ENCODE measurements at places on chromosomes 13 and 19.

DNA sequence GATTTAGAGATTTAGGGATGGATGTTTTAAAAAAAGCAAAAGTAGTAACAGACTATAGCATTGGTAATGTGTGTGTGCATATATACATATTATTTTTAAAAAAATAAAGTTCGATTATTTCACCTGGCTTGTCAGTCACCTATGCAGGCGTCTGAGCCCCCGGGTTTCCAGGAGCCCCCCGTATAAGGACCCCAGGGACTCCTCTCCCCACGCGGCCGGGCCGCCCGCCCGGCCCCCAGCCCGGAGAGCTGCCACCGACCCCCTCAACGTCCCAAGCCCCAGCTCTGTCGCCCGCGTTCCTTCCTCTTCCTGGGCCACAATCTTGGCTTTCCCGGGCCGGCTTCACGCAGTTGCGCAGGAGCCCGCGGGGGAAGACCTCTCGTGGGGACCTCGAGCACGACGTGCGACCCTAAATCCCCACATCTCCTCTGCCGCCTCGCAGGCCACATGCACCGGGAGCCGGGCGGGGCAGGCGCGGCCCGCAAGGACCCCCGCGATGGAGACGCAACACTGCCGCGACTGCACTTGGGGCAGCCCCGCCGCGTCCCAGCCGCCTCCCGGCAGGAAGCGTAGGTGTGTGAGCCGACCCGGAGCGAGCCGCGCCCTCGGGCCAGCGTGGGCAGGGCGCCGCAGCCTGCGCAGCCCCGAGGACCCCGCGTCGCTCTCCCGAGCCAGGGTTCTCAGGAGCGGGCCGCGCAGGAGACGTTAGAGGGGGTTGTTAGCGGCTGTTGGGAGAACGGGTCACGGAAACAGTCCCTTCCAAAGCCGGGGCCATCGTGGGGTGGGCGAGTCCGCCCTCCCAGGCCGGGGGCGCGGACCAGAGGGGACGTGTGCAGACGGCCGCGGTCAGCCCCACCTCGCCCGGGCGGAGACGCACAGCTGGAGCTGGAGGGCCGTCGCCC lies 840 bp upstream of the CCNA1 start:
- DNase-seq, result peak; percentile 28

GRCh38 chr13:46535825-46536224 lies 17.1 kb upstream of the LRCH1 start:
- no peak for DNase-seq

- no peak for DNase-seq
Measured at GRCh38 chr13:29887686-29888085, 37.3 kb upstream of the UBL3 start.

GRCh38 chr19:33393286-33394005 lies 19.9 kb downstream of the CEBPG start:
- DNase-seq, result no peak

- DNase-seq, result no peak
Measured at GRCh38 chr13:85853161-85853894, 54.1 kb upstream of the SLITRK6 start.

DNA sequence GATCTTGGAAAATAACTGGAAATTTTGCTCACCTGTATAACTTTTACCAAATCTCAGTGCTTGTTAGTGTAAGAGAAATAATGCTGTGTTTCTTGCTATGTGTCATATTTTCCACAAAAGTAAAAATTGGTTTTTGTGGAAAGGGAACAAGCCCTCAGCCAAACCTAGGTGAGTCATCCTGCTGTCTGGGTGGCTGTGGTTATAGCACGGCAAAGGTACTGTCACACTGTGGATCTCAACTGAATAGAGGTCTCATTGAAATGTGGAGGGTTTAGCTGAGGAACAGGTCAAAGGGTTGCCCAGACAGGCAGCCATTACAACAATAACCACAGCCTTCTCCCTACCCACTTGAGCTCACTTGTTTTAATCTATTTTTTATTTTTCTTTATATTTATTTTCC lies 338.8 kb upstream of the DACH1 start:
- DNase-seq, result no peak

DNA sequence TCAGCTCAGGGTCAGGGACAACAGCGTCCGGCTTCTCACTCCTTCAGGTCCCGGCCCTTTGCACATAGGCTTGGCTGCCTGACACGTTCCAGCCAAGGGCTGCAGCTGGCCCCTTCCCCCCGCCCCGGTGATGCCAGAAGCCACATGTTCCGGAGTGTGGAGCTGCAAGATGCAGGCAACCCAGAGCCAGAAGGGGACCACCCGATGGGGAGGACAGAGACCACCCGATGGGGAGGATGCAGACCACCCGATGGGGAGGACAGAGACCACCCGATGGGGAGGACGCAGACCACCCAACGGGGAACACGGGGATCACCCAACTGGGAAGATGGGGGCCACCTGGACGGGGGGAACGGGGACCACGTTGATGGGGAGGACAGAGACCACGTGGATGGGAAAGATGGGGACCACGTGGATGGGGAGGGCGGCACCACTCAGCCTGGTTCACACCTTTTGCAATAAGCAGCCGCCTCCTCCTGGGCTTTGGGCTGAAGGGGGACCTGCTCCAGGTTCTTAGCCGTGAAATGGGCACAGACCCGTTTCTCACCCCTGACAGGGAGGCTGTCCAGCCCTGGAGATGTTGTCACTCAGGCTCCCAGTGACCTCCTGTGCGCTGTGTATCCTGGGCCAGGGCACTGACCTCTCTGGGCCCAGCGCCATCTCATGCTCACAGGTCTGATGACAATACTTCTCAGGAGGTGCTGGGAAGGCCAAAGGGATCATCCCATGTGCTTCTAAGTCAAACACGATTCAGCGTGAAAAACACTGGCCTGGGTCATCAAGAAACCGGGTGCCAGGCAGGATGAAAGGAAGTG lies 34.5 kb downstream of the C13orf46 start:
- DNase-seq, result no peak

GRCh38 chr13:50078895-50079654 lies 63.8 kb downstream of the KCNRG start:
- no peak for DNase-seq

GRCh38 chr13:31204592-31204991 lies 4.8 kb downstream of the B3GLCT start:
- DNase-seq, result peak; percentile 25

DNA sequence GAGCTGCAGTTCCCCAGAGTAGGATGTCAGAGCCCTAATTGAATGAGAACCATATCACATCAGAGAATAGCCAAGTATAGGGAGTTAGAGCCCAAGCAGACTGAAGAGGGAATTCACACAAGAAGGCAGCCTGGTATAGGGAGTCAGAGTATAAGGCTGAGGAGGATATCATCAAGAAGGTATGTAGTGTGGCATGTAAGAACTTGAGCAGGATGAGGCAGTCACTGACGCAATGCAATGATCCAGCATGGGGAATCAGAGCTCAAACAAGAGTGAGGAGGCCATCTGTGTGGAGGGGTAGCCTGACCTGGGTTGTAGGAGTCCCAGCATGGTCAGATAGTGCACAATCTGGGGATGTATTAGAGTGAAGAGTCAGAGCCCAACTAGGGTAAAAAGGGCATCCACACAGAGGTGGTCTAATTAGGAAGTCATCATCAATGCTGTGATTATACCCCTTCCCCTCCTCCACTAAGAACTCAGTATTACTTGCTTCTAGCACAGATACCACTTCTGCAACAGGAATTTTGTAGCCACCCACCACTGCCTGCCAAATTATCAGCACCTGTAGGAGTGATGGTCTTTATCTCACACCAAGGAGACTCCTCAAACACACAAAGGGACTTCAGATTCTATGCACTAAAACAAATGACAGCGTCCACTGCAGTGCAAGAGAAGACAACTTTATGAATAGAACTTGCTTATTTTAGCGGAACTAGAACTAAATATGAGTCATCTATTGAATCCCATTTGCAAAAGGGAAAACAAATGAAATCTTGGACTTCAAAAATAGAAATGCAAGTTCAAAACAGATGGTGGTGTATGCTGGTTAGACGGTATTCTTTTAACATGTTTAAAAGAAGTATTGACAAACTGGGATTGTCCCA lies 107.2 kb downstream of the FNDC3A start:
- DNase-seq, result no peak

GRCh38 chr19:55275851-55276719 lies 3.8 kb downstream of the HSPBP1 start:
- no peak for DNase-seq

GRCh38 chr13:113848431-113849260 lies 15.2 kb downstream of the GAS6 start:
- no peak for DNase-seq

DNA sequence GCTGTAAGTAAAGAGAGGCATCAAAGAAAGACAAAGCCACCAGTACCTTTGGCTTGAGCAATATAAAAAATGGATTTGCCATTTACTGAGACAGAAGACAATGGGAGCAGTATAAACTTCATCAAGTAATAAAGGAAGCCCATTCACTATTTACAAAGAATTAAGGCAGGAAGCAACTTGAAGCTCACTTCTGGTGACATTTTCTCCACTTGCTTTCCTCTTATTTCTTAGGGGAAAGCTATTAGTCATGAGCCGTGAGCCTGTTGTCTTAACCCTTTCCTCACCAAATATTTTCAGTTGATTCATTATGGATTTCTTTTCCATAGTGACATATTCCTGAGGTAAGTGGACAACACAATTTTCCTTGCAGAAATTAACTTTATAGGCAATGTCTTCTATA lies 156.8 kb downstream of the DNAJC3 start:
- no peak for DNase-seq

- DNase-seq, result no peak
Measured at GRCh38 chr19:16442386-16443276, 29.1 kb downstream of the EPS15L1 start.

GRCh38 chr13:113664751-113665596 lies 2.0 kb upstream of the GRK1 start:
- DNase-seq, result no peak

GRCh38 chr19:46840498-46840942 lies 10.1 kb downstream of the AP2S1 start:
- peak; percentile 60 for DNase-seq

DNA sequence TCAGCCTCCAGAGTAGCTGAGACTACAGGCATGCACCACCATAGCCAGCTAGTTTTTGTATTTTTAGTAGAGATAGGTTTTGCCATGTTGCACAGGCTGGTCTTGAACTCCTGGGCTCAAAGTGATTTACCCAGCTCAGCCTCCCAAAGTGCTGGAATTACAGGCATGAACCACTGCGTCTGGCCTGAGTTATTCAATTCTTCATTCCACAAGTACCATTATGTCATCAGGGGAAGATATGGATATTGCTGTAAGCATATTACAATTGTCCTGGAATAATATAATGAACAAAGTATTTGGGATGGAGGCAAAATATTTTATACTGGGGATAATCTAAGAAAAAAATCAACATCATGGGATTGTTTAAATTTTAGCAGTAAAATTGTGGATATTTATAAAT lies 646.0 kb upstream of the SLITRK6 start:
- DNase-seq, result no peak

GRCh38 chr19:14450168-14450874 lies 17.2 kb downstream of the PKN1 start:
- DNase-seq, result peak; percentile 91

DNA sequence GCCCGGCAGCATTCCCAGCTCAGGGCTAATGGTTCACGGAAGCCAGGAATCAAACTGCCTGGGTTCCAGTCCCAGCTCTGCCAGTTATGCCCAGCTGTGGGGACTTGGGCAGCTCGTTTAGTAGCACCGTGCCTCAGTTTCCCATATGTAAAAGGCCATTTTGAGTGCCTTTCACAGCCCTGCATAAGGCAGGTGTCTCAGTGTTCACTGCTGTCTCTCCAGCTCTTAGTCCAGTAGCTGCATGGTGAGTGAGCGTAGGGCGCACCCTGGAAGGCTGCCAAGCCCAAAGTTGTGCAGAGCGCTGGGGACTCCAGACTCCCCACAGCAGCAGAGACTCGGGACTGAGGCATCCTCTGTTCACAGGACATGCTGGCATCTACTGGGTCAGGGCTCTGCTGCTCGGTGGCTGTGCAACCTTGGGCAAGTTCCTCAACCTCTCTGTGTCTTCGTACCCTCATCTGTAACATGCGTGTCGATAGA lies 5.5 kb downstream of the RPL28 start:
- DNase-seq, result no peak

- DNase-seq, result peak; percentile 78
Measured at GRCh38 chr19:3178377-3178972, at the start of gene S1PR4. Gene S1PR4 (plus strand): TSS chr19:3178769. CDS start chr19:3178793, 24 bp downstream.

DNA sequence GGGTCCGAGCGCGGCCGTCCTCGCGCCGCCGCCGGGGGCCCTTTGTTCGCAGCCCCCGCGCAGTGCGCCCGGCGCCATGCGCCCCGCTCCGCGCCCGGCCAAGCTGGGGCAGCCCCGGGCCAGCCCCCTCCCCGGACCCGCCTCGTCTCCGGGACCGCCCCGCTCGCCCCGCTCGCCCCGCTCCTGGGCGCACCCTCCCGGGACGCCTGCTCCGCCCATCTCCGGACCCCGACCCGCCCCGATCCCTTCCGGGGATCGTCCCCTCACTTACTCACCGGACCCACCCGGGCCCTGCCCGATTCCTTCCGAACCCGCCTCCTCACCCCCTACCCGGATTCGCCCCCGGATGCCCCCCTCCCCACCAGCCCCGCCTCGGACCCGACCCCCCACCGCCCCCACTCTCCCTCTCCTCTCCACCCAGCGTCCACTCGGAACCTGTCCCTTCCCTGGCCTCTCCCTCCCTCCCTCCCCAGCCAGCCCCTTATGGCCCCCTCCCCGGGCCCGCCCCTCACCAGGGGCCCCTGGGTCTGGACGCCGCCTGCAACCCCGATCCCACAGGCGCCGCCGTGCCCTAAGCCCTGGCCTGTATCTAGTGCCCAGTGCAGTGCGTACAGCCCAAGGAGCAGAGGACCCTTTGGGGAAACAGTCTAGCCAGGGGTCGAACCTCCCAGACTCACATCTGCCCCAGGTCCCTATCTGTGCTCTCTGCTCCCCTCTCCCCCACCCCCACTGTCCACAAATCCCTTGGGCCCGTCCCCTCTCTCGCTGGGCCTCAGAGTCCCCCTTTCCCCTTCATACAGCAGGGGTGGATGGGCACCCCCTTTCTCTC lies at the start of gene CPAMD8:
Gene CPAMD8 (minus strand): TSS at position 105 of the 829 bp plus-strand sequence. CDS start 168 bp downstream, outside the sequence.
- no peak for DNase-seq

GRCh38 chr13:109781384-109782065 lies 4.9 kb downstream of the IRS2 start:
- DNase-seq, result no peak

DNA sequence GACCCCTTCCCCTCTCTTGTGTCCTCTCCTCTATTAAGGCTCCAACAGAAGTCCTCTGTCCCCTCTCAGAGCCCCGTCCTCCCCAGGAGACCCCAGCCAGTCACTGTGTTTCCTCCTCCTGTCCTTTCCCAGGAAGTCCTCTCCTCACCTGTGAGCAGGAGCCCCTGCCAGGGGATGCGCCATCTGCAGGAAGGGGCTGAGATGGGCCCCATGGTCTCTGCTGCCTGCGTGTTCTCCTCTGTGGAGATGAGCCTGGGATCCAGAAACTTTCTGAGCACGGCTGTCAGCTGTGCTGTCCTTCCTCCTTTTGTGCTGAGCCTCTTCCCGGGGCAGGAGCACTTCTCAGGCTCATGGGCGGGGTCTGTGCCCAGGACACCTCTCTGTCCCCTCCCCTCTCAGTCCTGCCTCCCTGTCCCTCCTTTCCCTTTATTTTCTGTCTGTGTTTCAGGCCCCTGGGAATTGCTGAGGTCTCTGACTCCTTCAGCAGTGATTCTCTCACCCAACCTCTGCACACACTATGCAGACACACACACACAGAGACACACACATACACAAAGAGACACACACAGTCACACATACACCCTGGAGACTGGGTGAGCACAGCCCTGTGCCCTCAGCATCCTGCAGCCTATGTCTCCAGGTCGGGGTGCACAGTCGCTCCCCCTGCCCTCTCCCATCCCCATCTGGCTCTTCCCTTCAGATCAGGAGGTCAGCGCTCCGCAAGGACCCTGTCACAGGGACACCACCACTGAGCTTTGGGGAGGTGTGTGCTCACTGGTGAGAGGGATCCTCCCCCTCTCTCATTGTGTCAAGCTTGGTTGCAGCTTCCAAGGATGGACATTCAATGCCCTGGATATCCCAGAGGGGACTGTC lies at the start of gene CEACAM8:
Gene CEACAM8 (minus strand): TSS at position 308 of the 873 bp plus-strand sequence. CDS start 96 bp downstream, at position 212.
- DNase-seq, result no peak
